ENCODE measurements at places on chromosomes 7 and 10. TPM values are rescaled to one million over a fixed set of nuclear protein-coding genes. Genes with fewer than 3 reads are reported as not detected.

NKX1-2 gene
- polyA plus RNA-seq, result not detected

PNLIPRP3 gene
- 0.27 TPM for polyA plus RNA-seq

TSPAN13 gene
- polyA plus RNA-seq, result 38.5 TPM

DNA sequence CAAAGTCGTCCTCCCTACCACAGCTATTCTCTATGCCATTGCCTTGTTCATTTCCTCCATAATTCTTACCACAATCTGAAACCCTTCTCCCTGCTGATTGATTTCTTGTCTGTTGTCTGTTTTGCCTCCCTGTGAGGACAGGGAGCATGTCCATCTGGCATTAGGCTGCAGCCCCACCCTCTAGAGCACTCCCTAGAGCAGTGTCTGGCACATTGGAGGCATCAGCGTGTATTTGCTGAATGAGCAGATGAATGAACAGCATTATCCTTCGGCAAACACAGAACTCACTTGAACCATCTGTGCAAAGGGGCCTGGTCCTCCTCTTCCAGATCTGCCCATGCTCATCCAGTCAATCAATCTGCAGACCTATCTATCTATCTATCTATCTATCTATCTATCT lies 5.1 kb upstream of the DMBT1 start:
- no peak for DNase-seq

CDHR3 gene
- 4.0 TPM for polyA plus RNA-seq

TMEM139 gene
- polyA plus RNA-seq, result 1.2 TPM

CTAGE4 gene
- polyA plus RNA-seq, result 0.27 TPM

DNA sequence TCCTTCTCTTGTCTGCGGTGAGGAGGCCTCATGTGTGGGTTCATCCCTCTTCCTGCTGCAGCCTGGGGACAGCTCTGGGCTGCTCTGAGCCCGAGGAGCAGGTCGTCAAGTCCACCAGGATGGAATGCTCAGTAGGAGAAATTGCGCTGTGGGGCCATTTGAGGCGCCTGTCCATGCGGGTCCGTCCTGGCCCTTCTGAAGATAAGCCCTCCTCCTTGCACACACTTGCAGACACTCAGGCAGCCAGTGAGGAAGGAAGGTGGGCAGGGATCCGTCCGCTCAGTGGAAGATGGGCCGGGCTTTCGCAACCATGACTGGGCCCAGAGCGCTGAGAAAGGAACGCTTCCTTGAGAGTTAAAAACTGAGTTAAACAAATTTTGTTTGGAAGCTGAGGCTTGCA lies 356.8 kb downstream of the GLRX3 start:
- no peak for DNase-seq

LIPJ gene
- polyA plus RNA-seq, result not detected

EBLN1 gene
- not detected for polyA plus RNA-seq

GRCh38 chr10:14459665-14460064 lies 128.9 kb upstream of the FRMD4A start:
- DNase-seq, result no peak

DNA sequence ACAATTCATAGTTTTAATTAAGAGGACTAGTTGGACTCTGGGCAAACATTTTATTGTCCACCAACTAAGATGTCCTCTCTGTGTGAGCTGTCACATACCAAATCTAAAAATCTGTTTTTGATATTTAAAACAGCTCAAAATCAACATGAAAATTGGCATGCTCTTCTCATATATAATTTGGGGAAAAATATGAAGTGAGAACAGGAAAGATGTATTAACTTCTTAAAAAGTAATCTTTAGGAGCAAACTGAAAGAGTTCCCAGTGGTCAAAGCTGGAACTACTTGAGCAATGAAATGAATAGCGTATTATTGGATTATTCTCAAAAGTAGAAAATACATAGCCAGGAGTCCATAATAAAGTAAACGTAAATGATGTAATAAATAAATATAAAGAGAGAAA lies 147.2 kb downstream of the DYNC1I1 start:
- DNase-seq, result no peak

DNA sequence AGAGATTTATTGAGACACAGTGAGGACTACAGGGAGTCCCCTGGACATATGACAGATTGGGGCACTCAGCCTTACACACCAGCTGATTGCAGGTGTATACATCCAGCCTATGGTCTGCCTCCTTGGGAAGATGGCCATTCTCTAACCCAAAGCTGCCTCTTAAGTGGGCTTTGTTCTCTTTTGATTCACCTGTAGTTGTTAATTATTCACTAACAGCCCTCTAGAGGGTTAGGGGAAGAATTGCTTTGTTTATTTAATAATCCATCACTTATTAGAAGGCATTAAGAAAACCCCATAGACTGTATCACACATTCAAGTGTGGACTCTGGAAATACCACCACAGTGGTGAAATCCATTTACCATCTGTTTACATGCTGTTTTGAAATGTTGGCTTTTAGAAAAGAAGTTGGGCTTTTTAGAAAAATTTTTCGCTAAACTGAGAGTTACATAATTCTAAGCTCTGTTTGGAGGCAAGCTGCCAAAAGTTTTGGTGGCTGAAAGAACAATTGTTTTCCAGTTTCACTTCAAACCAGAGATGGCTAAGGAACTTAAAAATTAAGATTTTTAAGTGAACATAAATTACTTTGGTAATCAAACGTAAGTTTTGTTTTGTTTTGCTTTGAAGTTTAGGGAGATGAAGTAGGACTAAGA lies 379.1 kb downstream of the ADRA2A start:
- DNase-seq, result no peak

- no peak for DNase-seq
Measured at GRCh38 chr10:117541405-117541908, 1.1 kb upstream of the EMX2 start.

MMRN2 gene
- 40.8 TPM for polyA plus RNA-seq

- no peak for DNase-seq
Measured at GRCh38 chr7:4706384-4707216, 24.5 kb downstream of the FOXK1 start.

DNAJC2 gene
- 16.7 TPM for polyA plus RNA-seq

DNA sequence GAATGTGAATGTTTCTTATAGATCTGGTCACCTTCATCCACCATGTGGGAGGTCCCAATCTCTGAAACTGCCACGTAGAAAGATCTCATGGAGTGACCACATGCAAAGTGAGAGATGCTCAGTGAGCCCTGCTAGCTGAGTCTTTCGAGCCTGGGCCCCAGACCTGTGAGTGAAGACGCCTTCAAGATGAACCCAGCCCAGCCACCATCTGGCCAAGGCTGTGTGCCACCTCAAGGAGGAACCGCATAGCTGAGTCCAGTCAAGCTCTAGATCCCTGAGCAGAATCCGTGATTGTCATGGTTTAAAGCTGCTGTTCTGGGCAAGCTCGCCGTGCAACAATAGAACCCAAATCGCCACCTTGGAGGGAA lies 20.2 kb upstream of the PPIF start:
- no peak for DNase-seq

TMEM270 gene
- 0.09 TPM for polyA plus RNA-seq

GRCh38 chr10:16497911-16498310 lies 23.8 kb downstream of the C1QL3 start:
- no peak for DNase-seq

TSPAN15 gene
- 88.1 TPM for polyA plus RNA-seq

GRCh38 chr10:50541317-50541716 lies 82.4 kb downstream of the SGMS1 start:
- DNase-seq, result no peak

DNA sequence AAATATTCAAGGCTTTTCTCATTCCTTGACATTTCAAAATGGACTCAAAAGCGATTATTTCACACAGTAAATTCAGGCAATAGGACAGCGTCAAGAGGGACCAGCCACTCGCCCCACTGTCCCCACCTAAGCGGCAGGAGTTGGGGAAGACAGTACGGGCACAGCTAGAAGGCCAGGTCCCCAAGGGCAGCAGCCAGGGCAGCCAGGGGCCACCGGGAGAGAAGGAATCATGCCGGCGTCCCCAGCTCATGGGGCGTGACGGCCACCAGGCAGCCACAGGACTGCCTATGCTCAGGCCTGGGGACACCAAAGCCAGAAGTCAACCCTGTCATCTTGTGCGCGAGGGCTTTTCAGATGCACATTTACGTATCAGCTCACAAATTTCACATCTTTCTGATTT lies 225.7 kb upstream of the PPP2R2D start:
- no peak for DNase-seq

METTL27 gene
- 1.0 TPM for polyA plus RNA-seq

DNA sequence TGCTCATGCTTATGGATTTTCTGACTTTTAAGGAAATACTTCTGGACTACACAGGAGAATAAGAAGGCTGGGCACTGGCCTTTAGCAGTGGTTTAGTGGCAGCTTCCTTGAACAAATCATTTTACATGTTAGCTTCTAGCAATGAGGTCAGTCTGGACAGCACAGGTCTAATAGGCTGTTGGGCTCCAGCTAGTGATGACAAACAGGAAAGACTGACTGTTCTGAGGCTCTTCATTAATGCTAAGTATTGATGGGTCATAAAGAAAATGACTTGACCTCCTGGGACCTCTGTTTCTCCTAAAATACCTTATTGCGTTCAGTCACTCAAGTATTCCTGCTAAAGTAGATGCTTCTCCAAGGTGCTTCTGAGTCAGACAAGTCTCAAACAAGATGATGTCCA lies 4.9 kb upstream of the RHOBTB1 start:
- DNase-seq, result no peak

DNA sequence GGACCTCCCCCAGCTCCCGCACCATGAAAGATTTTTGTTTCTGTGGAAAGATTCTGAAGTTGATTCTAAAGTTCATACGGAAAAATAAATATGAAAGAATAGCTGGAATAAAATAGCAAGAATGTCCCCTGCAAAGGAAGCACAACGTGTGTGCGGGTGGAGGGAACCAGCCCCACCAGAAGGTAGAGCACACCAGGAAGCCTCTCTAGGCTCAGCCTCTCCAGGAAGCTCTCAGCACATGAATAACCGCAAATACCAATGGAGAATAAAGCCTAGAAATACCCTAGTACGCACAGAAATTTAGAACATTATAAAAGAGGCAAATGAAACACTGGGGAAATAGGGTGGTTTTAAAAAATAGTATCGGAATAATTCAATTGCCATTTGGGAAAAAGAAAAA lies 24.6 kb upstream of the FAM170B start:
- DNase-seq, result no peak

NOM1 gene
- 9.2 TPM for polyA plus RNA-seq

DNA sequence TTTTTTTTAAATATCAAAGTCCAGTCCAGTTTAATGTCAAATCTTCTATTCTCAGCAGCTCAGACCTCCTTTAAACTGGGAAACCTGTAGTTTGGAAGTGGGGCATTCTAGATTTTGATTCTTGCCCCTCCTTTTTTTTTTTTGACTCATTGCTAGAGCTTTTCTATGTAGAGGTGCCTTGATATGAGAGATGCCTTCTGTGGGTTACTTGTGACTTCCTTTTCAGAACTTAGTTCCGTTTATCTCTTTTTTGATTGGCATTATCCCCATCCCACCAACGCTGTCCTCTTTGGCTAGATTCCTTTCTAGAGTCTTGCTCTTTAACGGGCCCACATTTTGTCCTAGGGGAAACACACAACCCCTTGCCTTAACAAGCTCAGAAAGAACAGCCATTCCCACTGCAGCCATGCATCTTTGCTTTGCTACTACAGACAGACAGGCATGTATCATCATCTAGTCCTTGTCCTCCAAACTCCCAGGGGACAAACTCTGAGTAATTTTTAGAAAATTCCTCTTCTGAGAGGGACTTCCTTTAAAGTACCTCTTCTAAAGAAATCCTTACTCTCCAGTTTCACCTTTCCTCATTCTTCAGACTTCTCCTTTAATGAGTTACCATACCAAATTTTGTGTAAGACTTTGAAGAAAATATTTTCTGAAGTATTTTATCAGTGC lies 153.6 kb downstream of the PHF14 start:
- no peak for DNase-seq

DNA sequence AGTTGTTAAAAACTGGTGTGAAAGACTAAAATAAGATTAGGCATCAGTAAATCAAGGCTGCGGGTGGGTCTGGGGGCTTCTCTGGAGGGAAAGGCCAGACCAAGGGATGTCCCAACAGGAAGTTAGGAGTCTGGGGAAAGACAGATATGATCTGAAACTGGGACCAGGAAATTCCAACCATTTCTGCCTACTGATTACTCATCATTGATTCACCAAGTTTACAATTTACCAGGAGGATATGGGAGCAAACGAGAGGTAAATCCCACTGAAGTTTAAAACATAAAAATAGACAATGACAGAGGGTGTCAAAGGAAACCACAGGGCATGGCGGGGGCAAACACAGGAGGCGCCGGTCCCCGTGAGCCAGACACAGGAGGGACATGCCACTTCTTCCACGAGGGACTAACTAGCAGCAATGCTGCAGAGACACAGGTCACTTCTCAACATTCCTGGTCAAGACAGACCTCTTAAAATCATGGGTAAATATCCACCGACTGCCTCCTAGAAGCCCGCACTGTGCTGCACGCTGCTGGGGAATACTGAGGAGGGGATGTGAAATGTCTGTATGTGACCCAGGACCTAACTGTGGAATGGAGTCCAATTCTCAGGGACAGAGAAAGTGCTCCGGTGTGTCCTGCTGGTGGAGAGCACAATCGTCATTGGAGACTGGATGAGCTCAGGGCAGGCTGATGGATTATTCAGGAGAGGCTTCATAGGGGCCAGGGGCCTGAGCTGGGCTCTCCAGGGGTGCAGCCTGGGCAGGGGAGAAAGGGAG lies 153.4 kb upstream of the KLF14 start:
- no peak for DNase-seq

DNA sequence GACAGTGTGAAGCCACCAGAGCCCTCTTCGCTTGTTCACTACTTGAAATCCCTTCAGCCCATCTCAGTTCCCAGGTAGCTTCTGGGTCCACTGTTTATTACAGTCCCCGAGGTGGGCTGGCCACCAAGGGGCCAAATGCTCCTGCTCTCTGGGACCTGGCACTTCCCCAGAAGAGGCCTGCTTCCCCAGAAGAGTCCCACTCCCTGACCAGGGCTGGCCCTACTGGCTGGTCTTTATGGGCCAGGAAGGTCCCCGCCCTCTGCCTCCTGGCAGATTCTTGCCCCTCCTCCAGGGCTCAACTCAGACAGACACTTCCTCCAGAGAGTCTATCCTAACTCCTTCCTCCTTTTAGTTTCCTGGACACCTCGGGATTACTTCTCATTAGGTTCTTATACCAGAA lies 70.7 kb upstream of the LRRC18 start:
- DNase-seq, result no peak

DNA sequence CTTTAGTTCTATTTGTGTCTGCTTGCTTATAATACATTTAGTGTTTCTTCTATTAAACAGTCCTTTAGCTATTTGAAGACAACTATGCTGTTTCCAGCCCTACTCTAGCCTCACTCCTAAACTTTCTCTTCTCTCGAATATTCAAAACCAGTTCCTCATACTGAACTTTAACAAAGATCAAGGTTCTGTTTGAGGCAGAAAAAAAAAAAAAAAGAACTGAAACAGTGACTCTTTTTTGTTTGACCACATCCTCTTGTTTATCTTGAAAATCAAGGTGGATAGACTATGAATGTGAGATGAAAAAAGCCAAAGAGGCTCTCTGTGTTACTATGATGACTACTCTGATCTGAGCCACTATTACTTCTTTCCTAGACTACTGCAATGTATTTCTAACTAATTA lies 154.3 kb downstream of the ZNF365 start:
- DNase-seq, result no peak

DNA sequence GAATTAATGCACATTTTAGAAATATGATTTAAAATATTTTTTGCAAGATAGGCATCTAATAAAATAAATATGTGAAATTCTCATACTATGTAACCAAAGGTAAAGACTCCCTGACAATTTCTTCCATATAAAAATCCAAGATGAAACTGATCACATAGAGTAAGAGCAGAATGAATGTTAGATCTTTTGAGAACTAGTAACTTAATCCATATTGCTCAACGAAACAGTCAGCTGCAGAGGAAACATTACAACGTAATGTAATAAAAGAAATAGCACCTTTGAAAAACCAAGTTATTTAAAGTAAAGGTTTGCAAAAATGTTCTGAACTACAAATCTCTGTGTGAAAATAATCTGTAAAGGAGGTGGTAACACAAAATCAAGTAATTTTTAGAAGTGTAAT lies 28.8 kb downstream of the HACD1 start:
- DNase-seq, result no peak
